ENCODE measurements at places on chromosomes 12 and 14.

- DNase-seq = no peak
These were observed 1.3 kb downstream of the ZNF839 start for GRCh38 chr14:102320671-102321455.

DNA sequence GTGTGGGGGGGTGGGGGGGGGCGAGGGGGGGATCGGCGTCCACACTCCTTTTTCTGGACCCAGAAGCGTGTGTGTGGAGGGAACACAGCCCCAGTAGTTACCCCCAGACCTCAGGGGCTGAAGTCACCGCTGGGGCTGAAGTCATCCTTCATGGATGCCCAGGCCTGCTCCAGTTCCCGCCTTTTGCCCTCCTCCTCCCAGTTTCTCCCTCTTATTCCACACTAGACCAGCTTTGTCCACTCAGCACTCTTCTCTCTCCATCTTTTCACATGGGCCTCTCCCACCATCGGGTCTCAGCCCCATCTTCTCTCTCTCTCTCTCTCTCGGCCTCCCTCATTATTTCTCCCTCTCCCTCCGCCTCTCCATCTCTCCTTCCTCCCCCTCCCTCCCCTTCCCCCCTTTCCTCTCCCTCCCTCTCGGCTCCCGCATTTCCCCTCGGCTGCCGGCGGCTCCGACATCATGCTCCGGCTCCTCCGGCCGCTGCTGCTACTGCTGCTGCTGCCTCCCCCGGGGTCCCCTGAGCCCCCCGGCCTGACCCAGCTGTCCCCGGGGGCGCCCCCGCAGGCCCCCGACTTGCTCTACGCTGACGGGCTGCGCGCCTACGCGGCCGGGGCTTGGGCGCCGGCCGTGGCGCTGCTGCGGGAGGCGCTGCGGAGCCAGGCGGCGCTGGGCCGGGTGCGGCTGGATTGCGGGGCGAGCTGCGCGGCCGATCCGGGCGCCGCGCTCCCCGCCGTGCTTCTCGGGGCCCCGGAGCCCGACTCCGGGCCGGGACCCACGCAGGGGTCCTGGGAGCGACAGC is at the start of gene P3H3:
Gene P3H3, plus strand, starts transcription at position 426 of the 799 bp plus-strand sequence. Its CDS starts 34 bp downstream, at position 460.
- no peak for DNase-seq

- DNase-seq = no peak
These were observed 26.9 kb downstream of the DAAM1 start for GRCh38 chr14:59215322-59215721.

DNA sequence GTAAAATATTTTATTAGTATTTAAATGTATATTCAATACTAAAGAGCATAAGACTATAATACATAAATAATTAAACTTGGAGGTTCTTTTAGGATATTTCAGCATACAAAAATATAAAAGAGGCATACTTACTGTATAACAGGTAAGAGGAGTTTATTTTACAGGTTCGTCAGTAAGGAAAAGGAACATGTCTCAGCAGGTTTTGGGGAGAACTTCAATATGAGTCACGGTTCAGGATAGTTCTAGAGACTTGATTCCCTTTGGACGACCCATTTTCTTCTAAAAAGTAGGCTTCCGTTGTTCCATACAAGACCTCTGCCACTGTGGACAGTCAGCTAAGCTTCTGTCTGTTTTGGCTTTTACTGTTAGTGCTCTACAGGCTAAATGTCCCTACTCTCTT is 181.1 kb downstream of the ALX1 start:
- no peak for DNase-seq

GRCh38 chr14:65936342-65936975 is 523.9 kb downstream of the FUT8 start:
- no peak for DNase-seq

DNA sequence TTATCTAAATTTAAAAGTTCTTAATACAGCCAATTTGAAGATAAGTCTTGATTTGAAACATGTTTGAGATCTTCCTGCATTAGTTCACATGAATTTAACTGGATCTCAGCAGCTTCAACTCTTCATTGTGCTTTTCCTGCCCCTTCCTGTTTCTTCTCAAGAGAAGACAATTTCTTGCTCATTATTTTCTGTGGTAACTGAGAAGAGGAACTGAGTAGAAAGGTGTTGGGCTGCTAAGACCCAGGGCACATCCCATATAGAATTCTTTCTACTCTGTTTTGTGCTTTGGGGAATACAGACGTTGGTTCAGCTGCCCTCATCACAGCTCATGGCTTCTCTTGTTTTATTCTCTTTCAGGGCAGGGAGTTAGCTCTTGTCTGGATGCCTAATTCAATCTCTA is 110.2 kb downstream of the SNAPC1 start:
- DNase-seq = no peak

DNA sequence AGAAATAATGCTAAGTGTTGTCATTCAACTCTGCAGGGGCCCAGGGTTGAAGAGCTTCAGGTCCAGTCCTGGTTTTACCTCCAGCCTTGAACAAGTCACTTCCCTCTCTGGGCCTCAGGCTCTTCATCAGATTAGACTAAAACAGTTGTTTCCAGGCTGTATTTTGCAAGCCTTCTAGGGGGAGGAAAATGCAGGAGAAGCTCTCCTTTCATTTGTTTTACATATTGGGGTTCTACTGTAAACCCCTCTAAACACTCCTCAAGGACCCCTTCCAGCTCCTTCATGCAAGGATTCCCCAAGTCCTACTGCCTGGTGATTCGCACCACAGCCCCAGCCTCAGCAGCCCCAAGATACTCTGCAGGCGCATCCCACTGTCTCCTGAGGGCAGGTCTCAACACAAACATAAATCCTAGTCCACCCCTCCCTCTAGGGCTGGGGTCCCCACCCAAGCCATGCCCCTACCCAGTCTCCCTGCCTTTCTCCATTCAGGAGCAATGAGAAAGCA is 2.7 kb downstream of the SDR9C7 start:
- DNase-seq = no peak

DNA sequence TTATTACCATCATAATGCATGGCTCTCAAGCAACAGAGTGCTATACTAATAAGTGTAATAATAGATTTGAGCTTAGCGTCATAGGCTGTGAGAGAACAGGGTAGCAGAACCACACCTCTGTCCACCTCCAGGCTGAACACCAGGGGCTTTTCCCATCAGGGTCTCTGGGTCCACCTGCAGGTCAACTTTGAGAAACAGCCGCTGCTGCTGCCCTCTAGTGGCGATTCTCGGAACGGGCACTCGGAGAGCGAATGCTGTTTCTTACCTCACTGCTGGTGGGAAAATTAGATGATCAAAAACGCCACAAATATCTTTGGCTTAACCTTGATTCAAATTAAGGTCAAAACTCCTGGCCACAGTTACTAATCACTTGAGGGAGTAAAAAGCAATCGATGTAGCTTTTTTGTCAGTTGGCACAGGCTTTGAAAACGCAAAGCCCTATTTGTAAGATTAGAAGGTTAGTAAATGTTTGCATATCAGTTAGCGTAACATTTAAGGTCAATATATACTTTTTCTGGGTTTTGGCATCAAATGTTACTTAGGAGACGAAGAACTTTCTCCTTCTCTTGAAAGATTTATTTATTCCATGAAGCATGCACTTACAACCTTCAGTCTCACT is 127.9 kb upstream of the TMEM132D start:
- no peak for DNase-seq

- DNase-seq = no peak
These were observed 16.7 kb upstream of the GCH1 start for GRCh38 chr14:54919330-54919729.

DNA sequence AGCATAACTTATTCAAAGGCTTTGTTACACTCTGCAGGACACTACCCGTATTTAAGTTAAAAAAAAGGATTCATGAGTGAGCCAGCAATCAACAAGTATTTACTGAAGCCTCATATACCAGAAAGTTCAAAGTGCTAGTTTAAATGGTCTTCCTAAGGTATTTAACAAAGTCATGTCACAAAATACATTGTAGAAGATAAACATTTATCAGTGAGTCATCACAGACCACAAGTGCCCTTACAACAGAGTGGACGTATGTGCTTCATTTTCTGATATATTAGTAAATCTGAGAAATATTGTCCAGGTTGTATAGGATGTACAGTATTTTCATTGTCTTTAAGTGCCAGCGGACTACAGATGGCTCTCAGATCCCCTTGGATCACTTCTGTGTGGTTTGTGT is 24.2 kb downstream of the FLRT2 start:
- no peak for DNase-seq

GRCh38 chr12:58176296-58176869 is 235.0 kb downstream of the ATP23 start:
- DNase-seq = no peak

GRCh38 chr12:6046511-6047180 is 77.8 kb downstream of the VWF start:
- no peak for DNase-seq

DNA sequence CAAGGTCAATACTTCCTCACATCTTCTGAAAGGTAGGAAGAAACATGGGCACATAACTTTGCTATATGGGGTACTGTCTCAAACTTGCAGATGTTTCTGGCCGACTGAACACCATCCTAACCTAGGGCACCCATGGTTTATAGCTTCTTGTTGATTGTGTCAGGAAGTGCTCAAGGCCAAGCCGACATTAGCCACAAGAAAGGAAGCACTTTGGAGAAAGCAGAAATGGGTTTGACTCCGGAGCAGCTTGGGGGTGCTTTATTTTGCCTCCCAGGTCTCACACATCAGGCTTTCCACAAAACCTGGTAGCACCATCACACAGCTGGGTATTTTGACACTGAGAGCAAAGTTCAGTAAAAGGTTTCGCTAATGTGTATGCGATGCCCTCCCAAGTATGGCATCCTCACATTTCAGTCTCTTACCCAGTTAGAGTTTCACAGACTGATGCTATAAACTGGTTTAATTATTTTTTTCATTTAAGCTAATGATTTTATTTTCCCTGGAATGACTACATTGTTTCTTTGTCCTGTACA is 25.2 kb upstream of the BHLHE41 start:
- no peak for DNase-seq

DNA sequence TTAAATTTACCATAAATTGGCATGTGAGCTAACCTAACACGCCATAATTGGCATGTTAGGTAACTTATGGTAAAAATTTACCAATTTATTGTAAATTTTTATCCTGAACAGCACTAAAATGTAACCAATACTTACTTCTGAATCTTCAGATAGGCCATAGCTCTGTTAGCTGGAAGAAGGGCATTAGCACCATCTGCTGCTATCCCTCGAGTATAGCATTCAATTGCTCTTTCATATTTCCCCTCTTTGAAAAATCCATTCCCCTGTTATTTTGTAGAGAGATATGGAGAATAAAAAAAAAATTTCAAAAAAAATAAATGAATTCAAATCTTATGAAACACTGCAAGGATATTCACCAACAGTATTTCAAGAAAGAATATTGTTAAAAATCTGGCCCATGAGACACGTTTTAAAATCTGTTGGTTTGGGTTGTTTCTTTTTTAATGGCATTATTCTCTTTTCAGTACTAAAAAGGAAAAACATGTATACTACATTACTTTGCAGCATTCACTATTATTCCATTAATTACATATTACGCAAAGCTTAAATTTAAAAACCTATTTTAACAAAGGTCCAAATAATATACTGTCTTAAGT is 19.1 kb downstream of the RPAP3 start:
- DNase-seq = no peak

GRCh38 chr12:115722181-115722580 is 555.3 kb downstream of the MED13L start:
- no peak for DNase-seq

DNA sequence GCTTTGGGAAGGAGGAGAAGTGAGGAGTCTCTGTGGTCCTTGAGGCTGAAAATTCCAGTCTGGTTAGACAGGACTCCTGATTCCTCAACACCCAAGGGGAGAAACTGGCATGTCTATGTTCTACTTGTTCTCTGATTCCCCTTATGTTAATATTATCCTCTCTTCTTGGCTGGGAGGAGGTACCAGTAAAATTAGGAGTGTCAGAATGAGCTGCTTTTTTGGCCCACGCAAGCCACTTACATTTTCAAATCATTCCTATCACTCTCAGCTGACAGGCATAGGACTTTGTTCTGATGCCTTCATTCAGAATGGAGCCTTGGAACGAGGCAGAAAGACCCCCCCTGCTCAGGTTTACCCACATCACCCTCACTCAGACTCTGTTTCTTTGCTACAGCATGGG is 1077.2 kb downstream of the BCL11B start:
- DNase-seq = no peak

GRCh38 chr12:102797528-102797927 is 119.5 kb downstream of the PAH start:
- no peak for DNase-seq

- no peak for DNase-seq
These were observed 103.5 kb upstream of the PLEKHA5 start for GRCh38 chr12:19026034-19026433.

DNA sequence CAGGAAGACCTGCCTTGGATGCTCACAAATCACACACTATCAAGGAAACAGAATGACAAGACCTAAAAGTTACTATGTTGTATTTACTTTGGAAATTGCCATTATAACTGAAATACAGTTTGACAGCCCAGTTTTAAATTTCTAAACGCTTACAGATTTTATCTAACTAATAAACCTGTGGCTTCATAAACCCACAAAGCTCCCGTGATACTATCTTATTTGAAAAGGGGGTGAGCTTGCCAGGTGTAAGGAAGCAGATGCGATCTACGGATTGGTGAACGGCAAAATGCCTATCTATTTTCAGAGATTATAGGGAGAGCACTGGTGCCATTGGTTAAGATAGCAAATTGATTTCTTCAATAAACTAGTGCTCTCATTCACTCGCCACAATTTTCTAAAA is 485.5 kb downstream of the BCAT1 start:
- DNase-seq = no peak

DNA sequence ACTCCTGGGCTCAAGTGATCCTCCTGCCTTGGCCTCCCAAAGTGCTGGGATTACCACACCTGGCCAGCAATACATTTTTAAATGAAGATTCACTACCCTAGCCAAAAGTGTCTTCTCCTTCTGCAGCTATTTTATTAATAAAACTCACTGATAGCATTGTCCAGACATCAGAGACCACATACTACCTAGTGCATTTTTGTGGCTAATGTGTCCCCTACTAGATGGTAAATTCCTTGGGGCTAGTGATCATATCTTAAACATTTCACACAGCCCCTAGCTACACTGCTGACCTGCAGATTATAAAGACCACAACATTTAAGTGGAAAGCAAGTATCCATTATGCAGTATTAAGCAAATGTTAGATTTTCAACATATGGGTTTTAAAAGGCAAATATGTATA is 17.0 kb downstream of the DTD2 start:
- DNase-seq = no peak

GRCh38 chr12:119167902-119168301 is 10.8 kb upstream of the HSPB8 start:
- DNase-seq = no peak

DNA sequence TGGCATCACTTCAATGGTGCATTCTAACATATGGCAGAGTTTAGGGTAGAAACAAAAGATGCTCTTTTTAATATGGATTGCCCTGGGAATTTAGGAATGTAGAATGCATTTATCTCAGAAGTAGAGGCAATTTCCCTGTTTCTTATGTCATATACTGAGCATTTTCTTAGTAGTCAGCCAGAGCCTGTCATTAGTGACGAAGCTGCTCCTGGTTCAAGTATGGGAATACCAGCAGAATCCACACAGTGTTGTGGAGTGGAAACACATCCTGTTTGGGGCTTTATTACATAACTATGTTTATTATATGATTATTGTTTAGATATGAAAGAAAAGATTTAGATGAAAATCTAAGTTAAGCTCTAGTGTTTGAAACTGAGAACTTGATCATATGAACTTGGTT is 12.2 kb downstream of the CIPC start:
- no peak for DNase-seq
